ENCODE measurements at places on chromosomes 11 and 22.

GRCh38 chr11:61574611-61575010 lies 6.3 kb downstream of the SYT7 start:
- H3K4me3 ChIP-seq: no peak overlapping the region
- H3K36me3 ChIP-seq: no peaks in the 10 kb centered on the region
- no peak for DNase-seq
- no peaks in the 10 kb centered on the region for H3K4me1 ChIP-seq
- no peak overlapping the region for H3K27ac ChIP-seq

GRCh38 chr11:133234883-133235282 lies 297.4 kb downstream of the OPCML start:
- H3K27me3 ChIP-seq: peaks cover 10% of the 10 kb centered on the region
- H3K4me1 ChIP-seq: no peaks in the 10 kb centered on the region
- no peaks in the 10 kb centered on the region for H3K36me3 ChIP-seq
- no peak overlapping the region for H3K27ac ChIP-seq
- H3K4me3 ChIP-seq: no peak overlapping the region
- DNase-seq: no peak

GRCh38 chr11:18524248-18524647 lies 2.5 kb downstream of the TSG101 start:
- no peak for DNase-seq
- no peak overlapping the region for H3K4me3 ChIP-seq
- peaks cover 41% of the 10 kb centered on the region for H3K4me1 ChIP-seq

GRCh38 chr22:29937940-29938693 lies 55.1 kb downstream of the MTMR3 start:
- DNase-seq: peak; percentile 12
- H3K27me3 ChIP-seq: no peaks in the 10 kb centered on the region
- H3K36me3 ChIP-seq: peaks cover 22% of the 10 kb centered on the region
- no peak overlapping the region for H3K4me3 ChIP-seq

DNA sequence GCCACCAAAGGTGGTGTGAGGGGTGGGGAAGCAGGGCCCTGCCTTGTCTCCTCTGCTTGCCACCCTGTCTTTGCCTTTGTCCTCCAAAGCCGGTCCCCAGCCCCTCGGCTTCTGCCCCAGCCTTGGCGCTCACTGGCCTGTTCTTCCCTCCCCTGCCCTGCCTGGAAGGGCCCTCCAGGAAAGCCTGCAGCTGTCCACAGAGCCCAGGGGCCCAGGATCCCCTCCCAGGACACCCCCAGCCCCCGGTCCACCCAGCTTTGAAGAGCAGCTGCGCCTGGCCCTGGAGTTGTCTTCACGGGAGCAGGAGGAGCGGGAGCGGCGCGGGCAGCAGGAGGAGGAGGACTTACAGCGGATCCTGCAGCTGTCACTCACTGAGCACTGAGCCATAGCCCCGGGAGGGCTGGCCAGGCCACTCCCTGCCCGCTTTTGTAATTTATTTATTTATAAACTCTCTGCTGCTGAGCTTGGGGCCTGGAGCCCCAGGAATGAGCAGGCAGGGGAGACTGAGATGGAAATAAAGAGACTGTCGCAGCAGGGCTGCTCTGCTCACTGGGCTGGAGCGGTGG lies 1.3 kb upstream of the SSH3 start:
- DNase-seq: no peak
- H3K4me1 ChIP-seq: peaks cover 7% of the 10 kb centered on the region
- no peaks in the 10 kb centered on the region for H3K27me3 ChIP-seq
- peak overlapping the region; percentile 37 for H3K4me3 ChIP-seq

DNA sequence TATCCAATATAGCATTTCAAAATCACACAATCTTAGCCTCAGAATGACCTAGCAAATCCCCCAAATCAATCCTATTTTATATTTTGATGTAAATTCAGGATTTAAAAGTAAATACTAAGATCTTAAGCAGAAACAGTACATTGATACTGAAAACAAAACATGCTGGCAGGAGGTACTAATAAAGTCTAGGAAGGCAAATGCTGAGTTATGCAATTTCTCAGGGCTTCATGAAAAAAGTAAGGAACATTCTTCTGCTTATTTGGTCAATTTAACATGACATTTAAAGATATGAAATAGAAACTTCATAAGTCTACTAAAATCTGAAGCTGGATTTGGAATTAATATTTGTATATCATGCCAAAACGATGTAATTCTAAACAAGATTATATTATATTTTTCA lies 153.3 kb downstream of the SWAP70 start:
- no peak overlapping the region for H3K27ac ChIP-seq
- peaks cover 5% of the 10 kb centered on the region for H3K36me3 ChIP-seq
- no peaks in the 10 kb centered on the region for H3K27me3 ChIP-seq
- H3K4me1 ChIP-seq: no peaks in the 10 kb centered on the region

GRCh38 chr11:18056561-18057181 lies 10.6 kb upstream of the TPH1 start:
- peaks cover 1% of the 10 kb centered on the region for H3K4me1 ChIP-seq
- H3K4me3 ChIP-seq: no peak overlapping the region
- DNase-seq: no peak
- H3K36me3 ChIP-seq: peaks cover 3% of the 10 kb centered on the region
- H3K27ac ChIP-seq: no peak overlapping the region

- no peak overlapping the region for H3K27ac ChIP-seq
- DNase-seq: no peak
- no peaks in the 10 kb centered on the region for H3K27me3 ChIP-seq
- H3K4me1 ChIP-seq: no peaks in the 10 kb centered on the region
- H3K4me3 ChIP-seq: no peak overlapping the region
Measured at GRCh38 chr11:122246874-122247273, 130.9 kb upstream of the BLID start.

DNA sequence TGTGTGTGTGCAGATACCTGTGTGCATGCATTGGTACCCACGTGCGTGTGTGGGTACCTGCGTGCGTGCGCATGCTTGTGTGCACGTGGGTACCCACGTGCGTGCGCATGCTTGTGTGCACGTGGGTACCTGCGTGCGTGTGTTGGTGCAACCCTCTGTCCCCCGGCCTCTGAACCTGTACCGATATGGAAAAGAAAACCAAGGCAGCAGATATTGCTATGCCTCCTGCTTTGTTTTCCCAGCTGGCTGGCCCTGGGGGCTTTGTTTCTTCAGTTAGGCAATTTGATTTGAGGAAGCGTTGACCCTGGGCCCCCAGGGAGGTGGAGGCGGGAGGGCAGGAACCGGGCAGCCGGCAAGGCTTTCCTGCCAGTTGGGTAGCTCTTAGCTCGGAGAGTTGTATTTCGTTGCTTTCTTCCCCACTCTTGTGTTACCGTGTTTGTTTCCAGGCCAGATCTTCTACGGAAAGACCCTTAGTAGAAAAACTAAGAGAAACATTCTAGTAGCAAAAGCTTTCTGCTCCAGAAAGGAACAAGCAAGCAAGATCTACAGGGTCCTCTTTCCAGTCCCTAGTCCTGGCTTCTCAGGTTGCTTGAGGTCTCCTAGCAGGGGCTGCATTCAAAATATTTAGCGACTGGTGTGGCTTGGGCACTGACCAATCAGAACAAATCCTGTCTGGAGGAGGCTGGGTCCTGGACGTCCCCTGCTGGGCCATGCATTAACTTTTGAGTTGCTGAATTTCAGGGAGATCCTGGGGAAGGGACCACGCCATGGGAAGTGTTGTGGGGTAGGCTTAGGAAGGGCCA lies 26.3 kb upstream of the SORL1-AS1 start:
- DNase-seq: no peak
- peaks cover 45% of the 10 kb centered on the region for H3K36me3 ChIP-seq
- H3K4me3 ChIP-seq: no peak overlapping the region
- no peaks in the 10 kb centered on the region for H3K27me3 ChIP-seq

DNA sequence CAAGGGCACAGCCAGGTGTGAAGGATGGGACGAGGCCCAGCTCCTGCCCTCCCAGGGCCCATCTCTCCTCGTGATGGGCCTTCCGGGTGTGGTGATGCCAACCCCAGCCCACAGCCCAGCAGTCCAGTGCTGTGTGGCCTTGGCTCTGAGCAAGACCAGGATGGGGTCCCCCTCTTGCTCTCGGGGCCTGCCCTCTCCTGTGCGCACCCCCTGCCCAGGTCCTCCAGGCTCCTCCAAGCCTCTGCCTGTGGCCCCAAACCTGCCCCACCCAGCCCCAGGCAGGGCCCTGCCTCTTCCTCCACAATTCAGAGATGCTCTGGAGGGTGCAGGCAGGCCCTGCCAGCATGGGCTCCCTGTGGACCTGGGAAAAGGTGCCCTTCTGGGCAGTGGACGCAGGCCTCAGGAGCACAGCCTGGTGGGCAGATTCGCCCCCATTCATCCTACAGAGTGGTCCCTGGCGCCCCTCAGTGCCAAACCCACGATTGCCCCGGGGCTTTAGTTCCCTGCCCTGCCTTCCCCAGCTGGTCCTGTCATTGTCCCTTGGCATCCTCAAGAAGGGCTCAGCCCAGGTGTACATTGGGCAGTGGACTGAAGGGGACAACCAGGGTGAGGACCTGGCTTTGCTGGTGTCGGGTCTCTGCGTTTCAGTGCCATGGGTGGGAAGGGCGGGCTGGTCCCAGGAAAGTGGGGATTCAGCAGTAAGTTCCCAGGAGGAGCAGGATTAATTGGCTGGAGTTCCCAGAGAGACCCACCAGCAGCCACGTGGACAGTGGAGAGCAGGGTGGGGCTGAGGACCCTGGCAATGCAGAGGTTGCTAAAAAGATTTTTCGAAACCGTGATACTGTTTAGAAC lies 19.8 kb downstream of the EIF1AD start:
- no peak for DNase-seq
- H3K4me3 ChIP-seq: no peak overlapping the region
- no peaks in the 10 kb centered on the region for H3K27me3 ChIP-seq
- peaks cover 9% of the 10 kb centered on the region for H3K36me3 ChIP-seq
- H3K4me1 ChIP-seq: no peaks in the 10 kb centered on the region

DNA sequence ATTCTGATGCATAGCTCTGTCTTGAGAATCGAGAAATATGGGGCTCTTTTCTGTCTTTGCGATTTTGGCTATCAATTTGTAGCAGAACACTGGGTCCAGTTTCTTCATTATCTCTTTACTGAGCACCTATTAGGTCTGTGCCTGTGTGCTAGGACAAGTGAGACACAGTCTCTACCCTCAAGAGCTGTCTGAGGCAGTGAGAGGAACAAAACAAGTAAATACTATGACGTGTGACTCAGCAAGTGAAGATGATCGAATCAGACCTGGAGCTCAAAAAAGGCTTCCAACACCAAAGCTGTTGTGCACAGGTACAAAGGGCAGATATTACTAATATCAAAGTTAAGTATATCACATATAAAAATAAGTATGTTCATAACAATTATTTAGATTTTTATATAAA lies 52.4 kb downstream of the LGR4 start:
- no peaks in the 10 kb centered on the region for H3K36me3 ChIP-seq
- no peak overlapping the region for H3K27ac ChIP-seq
- DNase-seq: no peak
- no peak overlapping the region for H3K4me3 ChIP-seq
- H3K4me1 ChIP-seq: no peaks in the 10 kb centered on the region
- H3K27me3 ChIP-seq: peaks cover 14% of the 10 kb centered on the region

GRCh38 chr11:33257160-33257896 lies at the start of gene HIPK3:
HIPK3 (plus strand) TSS chr11:33257381.
- H3K27ac ChIP-seq: peak within 1 kb of the TSS; percentile 99
- H3K27me3 ChIP-seq: no peaks in the 10 kb centered on the region
- H3K4me3 ChIP-seq: peak within 1 kb of the TSS; percentile 96
- peaks cover 27% of the 10 kb centered on the region for H3K4me1 ChIP-seq
- DNase-seq: peak; percentile 86

DNA sequence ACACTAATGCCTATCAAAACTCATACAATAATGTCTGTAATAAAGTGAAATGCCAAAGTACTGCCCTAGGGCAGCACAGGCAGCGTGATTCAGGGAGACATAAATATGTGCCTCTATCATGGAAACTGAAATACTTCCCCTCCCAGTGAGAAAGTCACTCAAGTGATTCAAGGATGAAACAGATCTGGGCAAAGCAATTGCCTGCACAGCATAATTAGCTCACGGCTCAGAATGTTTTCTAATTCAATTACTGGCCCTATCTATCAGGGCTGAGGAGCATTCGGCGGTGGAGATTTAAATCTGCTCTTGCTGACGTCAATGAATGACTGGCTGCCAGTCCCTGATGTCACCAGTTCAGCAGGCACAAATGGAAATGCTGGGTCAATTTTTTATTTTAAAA lies 27.7 kb upstream of the PPP2R1B start:
- H3K4me1 ChIP-seq: peaks cover 5% of the 10 kb centered on the region
- no peaks in the 10 kb centered on the region for H3K27me3 ChIP-seq

GRCh38 chr22:36102995-36103394 lies 57.6 kb downstream of the APOL3 start:
- no peaks in the 10 kb centered on the region for H3K4me1 ChIP-seq
- H3K36me3 ChIP-seq: no peaks in the 10 kb centered on the region
- no peak overlapping the region for H3K27ac ChIP-seq
- no peaks in the 10 kb centered on the region for H3K27me3 ChIP-seq
- H3K4me3 ChIP-seq: no peak overlapping the region
- no peak for DNase-seq

DNA sequence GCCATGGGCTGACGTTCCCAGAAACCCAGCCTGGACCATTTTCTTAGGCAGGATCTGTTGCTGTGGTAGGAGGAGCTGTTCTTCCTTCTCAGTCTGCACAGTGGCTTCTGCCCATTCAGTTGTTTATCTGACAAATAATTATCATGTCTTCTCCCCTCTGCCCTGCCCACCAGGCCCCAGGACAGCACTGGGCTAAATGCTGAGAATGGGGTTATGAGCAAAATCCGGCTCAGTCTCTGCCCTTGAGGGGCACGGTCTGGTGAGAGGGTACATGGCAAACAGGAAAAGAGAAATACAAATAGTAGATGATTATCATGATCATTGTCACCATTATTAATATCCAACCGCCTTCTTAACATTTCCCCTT lies 42.9 kb downstream of the C11orf96 start:
- no peaks in the 10 kb centered on the region for H3K4me1 ChIP-seq
- H3K27ac ChIP-seq: no peak overlapping the region
- no peak overlapping the region for H3K4me3 ChIP-seq
- DNase-seq: no peak
- no peaks in the 10 kb centered on the region for H3K36me3 ChIP-seq

GRCh38 chr11:14224395-14224794 lies 134.6 kb downstream of the RRAS2 start:
- no peaks in the 10 kb centered on the region for H3K4me1 ChIP-seq
- no peak overlapping the region for H3K27ac ChIP-seq
- DNase-seq: no peak
- H3K36me3 ChIP-seq: no peaks in the 10 kb centered on the region

DNA sequence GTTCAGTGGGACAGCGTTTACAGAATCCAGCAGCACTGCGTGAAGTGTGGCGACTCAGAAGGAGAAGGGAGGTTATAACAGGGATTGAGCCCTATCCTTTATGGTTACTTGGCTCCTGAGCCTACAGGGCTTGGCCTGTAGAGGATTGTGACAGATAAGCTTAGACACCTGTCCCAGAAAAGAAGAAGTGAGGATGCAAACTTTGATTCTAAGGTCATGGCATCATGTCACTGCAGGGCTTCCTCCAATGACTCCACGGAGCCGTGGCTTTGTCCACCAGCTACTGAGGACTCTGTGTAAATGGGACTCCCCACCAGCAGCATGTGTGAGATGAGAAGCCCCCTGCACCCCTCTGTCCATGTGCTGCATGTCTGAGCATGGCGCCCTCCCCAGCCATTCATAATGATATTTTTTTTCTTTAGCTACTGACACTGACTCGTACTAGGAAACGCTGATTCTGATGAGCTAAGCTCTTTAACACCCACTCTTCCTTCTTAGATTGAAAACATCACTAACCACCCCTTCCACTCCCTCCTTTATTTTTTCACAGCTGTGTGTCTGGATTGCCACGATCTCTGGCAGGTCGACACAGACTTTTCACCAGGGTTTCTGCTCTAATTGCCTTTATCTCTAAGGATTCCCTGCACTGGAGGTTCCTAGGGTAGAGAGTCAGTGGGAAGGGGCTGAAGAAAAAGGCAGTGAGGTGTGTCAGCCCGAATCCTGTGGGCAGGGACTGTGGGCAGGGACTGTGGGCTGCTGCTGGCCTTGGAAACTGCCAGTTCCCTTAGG lies 65.5 kb upstream of the TTC12 start:
- H3K27ac ChIP-seq: no peak overlapping the region
- no peak overlapping the region for H3K4me3 ChIP-seq
- no peak for DNase-seq
- peaks cover 33% of the 10 kb centered on the region for H3K27me3 ChIP-seq

All from activated naive CD8-positive, alpha-beta T cell treated with anti-CD3 and anti-CD28 coated beads for 36 hours (primary cell).